ENCODE measurements at places on chromosomes 2 and 18.

- no peak for DNase-seq
These were observed 13.7 kb downstream of the CNGA3 start for GRCh38 chr2:98359986-98360385.

- no peak for DNase-seq
These were observed 489.4 kb downstream of the LRP1B start for GRCh38 chr2:141641462-141641861.

DNA sequence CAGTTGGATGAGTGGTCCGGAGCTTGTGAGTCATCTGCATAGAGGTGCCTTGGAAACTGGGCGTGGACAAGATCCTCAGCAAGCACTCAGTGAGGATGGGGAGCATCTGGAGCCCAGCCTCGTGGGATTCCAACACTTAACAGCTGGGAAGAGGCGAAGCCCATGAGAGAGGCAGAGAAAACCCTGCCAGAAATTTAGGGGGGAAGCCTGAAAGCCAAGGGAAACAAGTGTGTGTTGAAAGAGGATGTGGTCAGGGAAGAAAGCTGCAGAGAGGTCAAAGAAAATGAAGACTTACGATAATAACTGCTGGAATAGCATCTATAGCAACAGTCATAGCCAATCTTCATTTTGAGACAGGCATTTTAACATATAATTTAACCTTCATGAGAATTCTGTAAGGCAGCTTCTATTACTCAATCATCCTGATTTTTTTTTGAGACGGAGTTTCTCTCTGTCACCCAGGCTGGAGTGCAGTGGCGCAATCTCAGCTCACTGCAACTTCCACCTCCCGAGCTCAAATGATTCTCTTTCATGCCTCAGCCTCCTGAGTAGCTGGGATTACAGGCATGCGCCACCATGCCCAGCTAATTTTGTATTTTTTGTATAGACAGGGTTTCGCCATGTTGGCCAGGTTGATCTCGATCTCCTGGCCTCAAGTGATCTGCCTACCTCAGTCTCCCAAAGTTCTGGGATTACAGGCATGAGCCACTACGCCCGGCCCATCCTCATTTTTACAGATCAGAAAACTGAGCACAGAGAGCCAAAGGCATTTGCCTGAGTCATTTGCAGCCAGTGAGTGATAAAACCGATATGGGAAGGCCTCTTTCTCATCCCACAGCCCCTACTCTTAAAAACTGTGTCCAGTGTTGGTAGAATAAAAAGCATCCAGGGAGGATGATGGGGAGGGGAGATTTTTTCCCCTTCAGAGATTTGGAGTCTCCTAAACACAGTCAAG, 214.4 kb upstream of the EPAS1 start:
- DNase-seq: peak; percentile 5

- no peak for DNase-seq
These were observed 142.2 kb downstream of the DYSF start for GRCh38 chr2:71595569-71595968.

DNA sequence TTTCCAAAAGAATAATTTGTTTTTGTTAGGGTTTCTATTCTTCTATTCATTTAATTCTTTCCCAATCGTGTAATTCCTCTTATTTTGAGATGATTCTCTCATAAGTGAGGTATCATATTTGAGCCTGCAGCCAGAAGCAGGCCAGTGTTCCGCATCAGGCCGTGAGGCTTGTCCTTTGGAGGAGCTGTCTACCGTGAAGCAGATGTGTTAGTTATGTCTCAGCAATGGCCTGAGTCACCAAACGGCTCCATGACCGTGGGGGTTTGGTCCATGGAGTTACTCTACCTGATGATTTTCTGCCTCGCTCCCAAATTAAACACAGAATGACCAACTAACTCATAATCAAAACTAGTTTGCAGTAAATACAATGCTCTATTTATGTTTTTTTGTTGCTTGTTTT, 64.2 kb upstream of the TMEM87B start:
- DNase-seq: no peak

- DNase-seq: no peak
These were observed 32.8 kb upstream of the B3GNT7 start for GRCh38 chr2:231362555-231363184.

DNA sequence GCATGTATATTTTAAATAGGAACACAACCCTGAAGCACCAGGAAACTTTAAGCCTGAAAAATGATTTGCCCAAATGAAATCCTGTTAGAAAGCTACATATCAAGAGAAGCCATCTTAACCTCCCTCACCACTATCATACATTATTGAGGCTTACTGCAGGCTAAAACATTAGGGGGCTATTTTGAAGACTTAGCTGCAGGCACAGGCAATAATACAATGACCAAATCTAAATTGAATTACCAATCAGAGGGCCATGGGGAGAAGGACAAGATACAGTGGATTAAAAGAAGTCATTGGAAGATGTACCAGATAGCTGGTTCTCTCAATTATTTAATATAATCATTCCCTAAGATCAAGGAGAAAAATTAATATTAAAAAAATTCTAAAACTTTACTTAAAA, 73.7 kb downstream of the THADA start:
- no peak for DNase-seq

GRCh38 chr2:27016801-27017325, 15.9 kb upstream of the TMEM214 start:
- peak; percentile 26 for DNase-seq

GRCh38 chr2:224222974-224223373, 178.9 kb downstream of the FAM124B start:
- DNase-seq: no peak

DNA sequence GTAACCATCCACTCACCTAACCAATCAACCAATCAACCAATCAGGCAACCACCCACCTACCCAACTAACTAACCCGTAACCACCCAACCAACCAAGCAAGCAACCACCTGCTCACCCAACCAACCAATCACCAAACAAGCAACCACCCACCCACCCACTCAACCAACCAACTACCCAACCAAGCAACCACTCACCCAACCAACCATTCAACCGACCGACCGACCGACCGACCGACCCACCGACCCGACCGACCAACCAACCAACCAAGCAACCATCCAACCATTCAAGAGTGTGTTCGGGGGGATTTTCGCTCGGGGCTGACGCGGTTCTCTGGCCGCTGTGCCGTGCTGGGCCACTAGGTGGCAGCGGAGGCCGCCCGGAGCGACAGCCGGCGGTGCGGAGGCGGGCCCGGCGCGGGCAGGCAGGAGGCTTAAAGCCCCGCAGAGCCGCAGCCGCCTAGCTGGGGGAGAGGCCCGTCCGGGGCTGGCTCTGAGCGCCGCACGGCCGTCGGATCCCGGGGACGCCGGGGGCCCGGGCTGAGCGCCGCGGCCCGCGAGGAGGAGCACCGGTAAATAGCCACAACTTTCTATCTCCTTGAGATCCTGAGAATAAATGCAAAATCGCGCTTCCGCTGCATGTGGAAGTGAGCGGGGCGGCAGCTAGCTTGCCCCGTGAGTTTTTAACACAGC, at the start of gene MC5R:
Gene MC5R, plus strand, starts transcription at position 443 of the 689 bp plus-strand sequence. CDS start 1,617 bp downstream, outside the sequence.
- DNase-seq: peak; percentile 55

- no peak for DNase-seq
These were observed 162.8 kb downstream of the GCA start for GRCh38 chr2:162506706-162507105.

DNA sequence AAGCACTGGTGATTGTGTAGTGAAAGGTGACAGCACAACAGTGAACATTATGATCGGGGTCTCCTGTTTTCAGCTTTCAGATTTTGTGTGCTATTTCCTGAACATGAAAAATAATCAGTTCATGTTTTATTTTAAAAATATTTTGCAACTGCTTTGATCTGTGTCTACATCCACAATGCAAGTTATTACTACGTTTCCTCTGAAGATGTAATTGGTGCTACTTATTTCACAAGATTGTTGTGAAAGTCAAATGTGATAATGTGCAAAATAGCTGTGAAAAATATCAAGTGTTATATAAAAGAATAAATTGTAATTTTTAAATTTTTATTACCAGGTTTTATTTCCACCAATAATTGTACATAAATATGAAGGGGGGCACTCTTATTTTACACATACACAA, 6.1 kb upstream of the GCA start:
- no peak for DNase-seq

- no peak for DNase-seq
These were observed 24.2 kb upstream of the RHOB start for GRCh38 chr2:20422402-20423271.

GRCh38 chr2:43745457-43745856, 28.4 kb upstream of the DYNC2LI1 start:
- DNase-seq: no peak

- peak; percentile 19 for DNase-seq
These were observed at the start of gene MTA3 for GRCh38 chr2:42568401-42569115. TSS of gene MTA3 (plus strand) at chr2:42568632. CDS start at chr2:42568746, 114 bp downstream.

GRCh38 chr2:192424243-192424642, 229.5 kb upstream of the TMEFF2 start:
- DNase-seq: no peak

- peak; percentile 49 for DNase-seq
These were observed 634 bp downstream of the PTPRM start for GRCh38 chr18:7567474-7568425.

GRCh38 chr2:142868229-142868762, 9.2 kb upstream of the KYNU start:
- no peak for DNase-seq

DNA sequence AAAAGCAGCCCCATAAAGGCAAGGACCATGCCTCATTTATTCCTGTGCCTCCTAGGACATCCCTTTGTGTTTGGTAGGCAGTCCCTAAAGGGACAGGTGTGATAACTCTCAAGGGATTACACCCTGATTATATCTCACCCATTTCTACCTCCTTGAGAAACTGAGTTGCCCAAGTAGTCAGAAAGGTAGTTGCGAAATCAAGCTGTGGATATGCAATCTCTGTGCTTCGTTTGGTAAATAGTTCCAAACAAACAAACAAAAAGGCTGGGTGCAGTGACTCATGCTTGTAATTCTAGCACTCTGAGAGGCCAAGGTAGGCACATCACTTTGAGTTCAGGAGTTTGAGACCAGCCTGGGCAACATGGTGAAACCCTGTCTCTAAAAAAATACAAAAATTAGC, 100.2 kb upstream of the ARL5A start:
- DNase-seq: no peak

DNA sequence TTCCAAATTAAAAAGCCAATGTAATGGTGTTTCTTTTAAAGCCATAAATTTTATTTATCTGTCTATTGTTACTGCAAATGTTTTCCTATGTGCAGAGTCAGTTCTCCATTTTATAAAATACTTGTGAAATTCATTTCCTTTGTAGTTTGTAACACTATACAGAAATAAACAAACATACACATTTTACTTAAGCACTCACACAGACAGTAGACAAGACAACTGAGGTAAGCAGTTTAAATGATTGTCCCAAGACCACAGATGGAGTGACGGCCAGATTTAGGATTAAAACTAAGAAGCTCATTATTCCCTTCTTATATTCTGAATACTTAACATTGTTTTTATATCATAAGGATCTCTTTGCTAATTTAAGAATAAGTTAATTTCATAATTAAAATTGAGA, 100.9 kb downstream of the BAZ2B start:
- DNase-seq: no peak

GRCh38 chr18:56168049-56168781, 470.2 kb downstream of the TXNL1 start:
- no peak for DNase-seq

Data from GDM1 (cell line).